ENCODE measurements at places on chromosomes 3 and 15.

- DNase-seq: no peak
These were observed 52.6 kb downstream of the CNTN3 start for GRCh38 chr3:74561881-74562280.

- no peak for DNase-seq
These were observed 375.6 kb upstream of the TPRG1 start for GRCh38 chr3:188796122-188796631.

- no peak for DNase-seq
These were observed 12.9 kb upstream of the PARL start for GRCh38 chr3:183897606-183898005.

DNA sequence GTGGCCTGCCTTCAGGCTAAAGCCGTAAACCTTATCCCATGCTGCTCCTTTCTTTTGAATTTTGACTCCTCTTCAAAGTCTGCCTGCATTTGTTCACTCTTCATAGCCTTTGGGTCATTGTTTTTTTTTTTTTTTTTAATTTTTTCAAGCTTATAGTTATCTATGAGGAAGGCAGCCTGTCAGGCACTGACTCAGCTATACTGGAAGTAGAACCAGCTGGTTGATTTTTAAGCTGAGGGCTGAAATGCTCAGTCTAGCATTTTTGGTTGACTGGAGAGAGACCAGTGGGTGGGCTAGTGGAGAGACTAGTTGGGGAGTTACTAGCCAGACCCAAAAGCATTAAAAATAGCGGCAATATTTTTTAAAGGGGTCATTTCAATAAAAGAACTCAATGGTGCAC lies 44.1 kb downstream of the C3orf20 start:
- no peak for DNase-seq

- DNase-seq: no peak
These were observed 32.7 kb downstream of the PTH1R start for GRCh38 chr3:46910166-46910760.

GRCh38 chr3:23834082-23834870 lies 28.5 kb downstream of the UBE2E1 start:
- no peak for DNase-seq

GRCh38 chr15:95497634-95498033 lies 832.9 kb upstream of the NR2F2 start:
- DNase-seq: no peak

DNA sequence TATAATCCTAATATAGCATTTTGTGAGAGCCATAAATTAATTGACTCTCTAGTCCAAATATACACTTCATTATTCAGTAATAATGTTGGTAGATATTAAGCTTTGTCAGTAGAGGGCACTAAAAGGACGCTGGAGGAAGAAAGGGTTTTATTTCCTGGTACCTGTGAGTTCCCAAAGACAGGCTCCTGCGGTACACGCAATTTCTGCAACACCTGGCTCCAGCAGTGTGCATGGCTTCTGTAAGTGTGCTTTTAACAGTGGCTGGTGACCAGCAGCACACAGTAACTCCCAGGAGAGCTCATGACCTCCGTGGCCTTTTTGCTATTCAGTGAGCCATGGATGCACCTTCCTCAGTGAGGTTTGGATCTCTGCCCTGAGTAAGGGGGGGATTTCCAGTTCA lies 338.3 kb upstream of the ZNF385D start:
- peak; percentile 1 for DNase-seq

GRCh38 chr3:133393691-133394474 lies 6.0 kb upstream of the BFSP2 start:
- no peak for DNase-seq

- no peak for DNase-seq
These were observed 423.6 kb downstream of the OTOL1 start for GRCh38 chr3:161920196-161920595.

- no peak for DNase-seq
These were observed 58.2 kb downstream of the THBS1 start for GRCh38 chr15:39639037-39639436.

GRCh38 chr3:125443923-125444322 lies 68.8 kb upstream of the ZNF148 start:
- no peak for DNase-seq

DNA sequence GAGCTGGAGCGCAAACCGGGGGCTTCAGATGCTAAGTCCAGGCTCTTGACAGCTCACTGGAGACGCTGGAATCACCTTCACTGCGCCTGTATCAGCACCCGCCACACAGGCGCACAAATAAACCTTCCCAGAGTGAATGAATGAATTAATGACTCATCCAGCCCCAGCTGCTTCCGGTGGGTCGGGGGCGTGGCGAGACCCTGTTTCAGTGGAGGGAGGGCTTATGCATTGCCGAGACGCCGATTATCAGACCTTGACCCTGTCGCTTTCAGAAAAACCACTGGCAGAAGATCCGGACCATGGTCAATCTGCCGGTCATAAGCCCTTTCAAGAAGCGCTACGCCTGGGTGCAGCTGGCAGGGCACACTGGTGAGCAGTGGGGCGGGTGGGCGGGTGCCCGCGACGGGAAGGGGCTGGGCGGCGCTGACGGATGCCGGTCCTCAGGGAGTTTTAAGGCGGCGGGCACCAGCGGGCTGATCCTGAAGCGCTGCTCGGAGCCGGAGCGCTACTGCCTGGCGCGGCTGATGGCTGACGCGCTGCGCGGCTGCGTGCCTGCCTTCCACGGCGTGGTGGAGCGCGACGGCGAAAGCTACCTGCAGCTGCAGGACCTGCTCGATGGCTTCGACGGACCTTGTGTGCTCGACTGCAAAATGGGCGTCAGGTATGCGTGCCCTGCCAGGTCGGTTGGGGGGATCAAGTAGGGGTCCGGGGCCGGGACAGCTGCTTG lies 7.7 kb downstream of the ITPKA start:
- DNase-seq: no peak

DNA sequence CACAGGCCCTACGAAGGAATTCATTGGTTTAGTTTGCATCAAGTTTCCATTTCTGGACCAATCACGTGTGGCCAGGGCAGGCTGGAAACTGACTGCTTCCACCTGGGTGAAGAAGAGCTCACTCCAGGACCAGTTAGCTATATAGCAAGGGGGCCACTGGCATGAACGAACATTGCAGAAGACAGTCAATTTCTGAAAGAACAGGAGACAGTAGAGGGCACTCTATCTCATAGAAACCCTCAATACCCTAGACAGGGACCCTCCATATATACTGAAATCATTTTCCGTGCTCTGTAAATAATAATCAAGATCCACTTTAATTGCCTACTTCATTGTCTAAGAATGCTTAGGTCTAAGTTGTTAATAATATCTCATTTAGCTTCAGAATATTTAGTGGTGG lies 215.6 kb downstream of the CADPS start:
- no peak for DNase-seq

DNA sequence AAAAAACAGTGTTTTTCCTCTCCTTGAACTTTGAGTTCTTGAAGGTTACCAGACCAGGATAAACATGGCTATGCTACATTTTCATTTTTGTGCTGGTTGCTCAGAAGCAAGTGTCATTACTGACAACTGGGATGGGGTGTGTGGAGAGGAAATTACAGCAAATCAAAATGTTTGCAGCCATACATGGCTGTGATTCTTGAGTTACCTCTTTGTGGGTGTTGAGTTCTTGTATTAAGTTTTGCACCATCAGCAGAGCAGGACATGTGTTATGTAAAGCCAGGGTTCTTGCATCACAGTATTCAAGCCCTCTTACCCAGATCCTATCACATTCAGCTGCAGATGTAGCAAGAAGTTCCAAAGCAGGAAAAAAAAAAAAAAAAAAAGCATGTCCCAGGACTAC lies 53.9 kb upstream of the ATOSA start:
- DNase-seq: no peak

DNA sequence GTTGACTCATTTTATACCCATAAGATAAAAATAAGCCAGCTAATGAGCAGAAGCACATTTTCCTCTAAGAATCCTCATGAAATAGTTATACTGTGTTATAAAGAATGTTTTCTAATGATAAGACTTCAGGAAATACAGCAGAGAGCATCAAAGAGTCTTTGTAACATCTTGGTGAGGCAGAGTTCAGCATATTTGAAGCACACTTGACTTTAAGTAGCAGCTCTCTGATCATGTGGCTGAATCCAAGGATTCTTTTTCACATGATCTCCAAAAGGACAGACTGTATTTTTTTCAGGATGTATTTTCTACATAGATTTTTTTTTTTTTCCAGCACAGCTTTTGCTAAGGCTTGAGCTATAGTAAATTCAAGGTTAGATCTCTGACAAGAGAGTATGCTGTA lies 195.1 kb downstream of the SI start:
- DNase-seq: no peak

DNA sequence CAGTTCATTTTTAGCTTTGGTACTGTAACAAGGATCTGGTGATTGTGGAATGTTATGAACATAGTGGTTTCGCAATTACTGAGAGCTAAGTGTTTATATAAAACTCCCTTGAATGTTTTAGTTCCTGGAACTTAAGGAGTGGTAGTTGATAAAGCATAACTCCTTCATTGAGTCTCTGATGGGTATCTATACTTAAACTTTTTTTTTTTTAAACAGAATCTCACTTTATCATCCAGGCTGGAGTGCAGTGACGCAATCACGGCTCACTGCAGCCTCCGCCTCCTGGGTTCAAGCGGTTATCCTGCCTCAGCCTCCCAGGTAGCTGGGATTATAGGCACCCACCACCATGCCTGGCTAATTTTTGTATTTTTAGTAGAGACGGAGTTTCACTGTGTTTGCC lies 11.3 kb downstream of the PRKCI start:
- no peak for DNase-seq

- no peak for DNase-seq
These were observed 8.3 kb upstream of the JMJD7 start for GRCh38 chr15:41819455-41820050.

GRCh38 chr15:80491163-80491847 lies 87.1 kb downstream of the ARNT2 start:
- no peak for DNase-seq

DNA sequence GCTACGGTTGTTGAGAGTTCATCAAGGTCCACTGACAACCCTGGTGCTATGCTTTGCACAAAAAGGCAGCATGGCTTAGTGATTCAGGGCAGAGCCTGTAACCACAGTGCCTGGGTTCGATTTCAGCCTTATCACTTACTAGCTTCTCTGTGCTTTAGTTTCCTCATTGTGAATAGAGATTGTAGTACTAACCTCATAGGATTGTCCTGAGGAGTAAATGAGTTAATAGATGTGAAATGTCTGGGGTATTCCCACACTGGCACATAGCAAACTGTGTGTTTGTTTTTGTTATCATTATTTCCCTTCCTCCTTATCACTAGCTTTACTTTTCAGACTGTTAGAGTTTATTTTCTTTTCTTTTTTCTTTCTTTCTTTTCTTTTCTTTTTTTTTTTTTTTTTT lies 16.3 kb downstream of the CRTAP start:
- DNase-seq: no peak

DNA sequence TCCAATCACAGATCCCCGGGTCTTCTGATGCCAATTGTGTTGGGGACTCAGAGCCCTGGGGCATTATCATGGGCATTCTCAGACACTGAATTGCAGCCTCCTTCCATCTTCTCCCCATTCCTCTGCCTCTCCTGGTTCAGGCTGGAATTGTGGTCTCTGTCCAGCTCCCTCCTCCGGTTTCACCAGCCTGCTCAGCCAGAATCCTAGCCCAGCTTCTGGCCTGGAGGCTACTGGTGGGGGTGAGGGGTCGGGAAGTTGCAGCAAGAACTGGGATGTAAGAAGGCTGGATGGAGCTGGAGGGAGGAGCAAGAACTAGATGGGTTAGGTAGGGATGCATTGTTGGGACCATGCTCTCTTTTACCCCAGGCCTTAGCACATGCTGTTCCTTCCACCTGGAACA lies 53.5 kb downstream of the TLE3 start:
- no peak for DNase-seq

GRCh38 chr3:128457937-128458336 lies 8.8 kb downstream of the DNAJB8 start:
- DNase-seq: no peak

DNA sequence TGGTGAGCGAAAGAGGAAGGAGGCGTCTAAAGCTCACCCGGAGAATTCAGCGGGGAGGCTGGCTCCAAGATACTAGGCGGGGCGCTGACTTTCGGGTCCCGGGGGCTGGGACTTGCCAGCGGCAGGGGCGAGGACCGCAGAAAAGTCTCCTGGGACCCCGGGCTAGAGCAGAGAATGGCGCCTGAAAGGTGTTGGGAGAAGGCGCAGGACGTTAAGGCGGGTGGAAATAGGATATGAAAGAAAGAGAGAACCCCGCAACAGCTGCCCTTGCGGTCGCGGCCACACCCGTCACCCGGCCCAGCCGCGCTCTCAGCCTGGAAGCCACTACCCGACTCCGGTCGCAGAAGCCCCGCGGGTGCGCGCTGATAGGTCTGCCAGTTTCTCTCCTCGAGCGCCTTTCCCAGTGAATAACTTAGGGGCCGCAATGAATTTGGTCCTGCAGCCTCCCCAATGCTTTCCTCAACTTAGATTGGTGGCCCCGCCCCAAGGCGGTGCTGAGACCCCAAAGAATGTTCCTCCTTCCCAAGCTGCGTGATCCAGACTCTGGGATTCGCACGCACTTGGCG lies 604 bp downstream of the LTK start:
- no peak for DNase-seq
